ENCODE measurements at places on chromosomes 11 and 22.

DNA sequence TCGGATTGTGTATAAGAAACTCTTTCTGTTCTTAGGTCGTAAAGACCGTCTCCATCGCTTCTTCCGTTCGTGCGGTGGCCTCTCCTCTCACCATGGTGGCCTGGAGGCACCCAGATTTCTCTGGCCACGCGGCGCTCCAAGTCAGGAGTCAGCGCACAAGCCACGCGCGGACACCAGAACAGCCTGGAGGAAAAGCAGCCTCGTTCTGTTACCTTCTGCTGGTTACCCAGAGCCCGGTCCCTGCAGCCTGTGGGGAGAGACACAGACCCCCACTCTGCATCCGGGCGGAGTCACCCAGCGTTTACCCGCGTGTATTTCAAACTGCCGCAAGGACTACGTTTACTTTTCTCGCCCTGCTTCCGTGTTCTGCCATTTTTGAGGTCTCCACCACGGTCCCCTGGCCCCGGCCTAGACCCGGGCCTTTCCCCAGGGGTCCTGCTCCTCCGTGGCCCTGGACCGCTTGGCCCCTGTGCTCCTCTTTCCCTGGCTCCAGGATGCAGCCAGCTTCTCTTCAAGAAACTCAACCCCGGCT, 776.1 kb downstream of the BRD1 start:
- no peaks in the 10 kb centered on the region for H3K36me3 ChIP-seq
- H3K27ac ChIP-seq: no peak overlapping the region
- H3K4me1 ChIP-seq: no peaks in the 10 kb centered on the region
- peak overlapping the region; percentile 36 for H3K4me3 ChIP-seq

DNA sequence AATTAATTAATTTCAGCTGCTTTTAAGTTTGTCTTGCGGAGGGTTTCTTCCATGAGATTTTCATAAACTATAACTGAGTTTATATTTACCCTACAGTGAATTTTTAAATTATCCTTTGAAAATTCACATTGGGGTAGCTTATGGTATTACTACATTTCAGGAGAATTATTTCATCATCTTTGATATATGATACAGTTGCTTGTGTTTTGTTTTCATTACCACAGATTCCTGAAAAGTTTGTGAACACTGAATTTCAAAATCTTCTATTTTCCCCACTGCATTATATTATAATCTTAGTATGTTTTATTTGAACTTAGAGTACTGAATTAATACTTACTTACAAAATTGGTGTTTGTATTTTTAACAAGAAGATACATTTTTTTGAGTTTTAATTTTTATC, 24.4 kb downstream of the METTL15 start:
- DNase-seq: no peak
- no peak overlapping the region for H3K27ac ChIP-seq
- no peak overlapping the region for H3K4me3 ChIP-seq
- H3K27me3 ChIP-seq: no peaks in the 10 kb centered on the region
- H3K36me3 ChIP-seq: peaks cover 2% of the 10 kb centered on the region
- H3K4me1 ChIP-seq: no peaks in the 10 kb centered on the region

- no peak overlapping the region for H3K4me3 ChIP-seq
- H3K27ac ChIP-seq: no peak overlapping the region
- H3K36me3 ChIP-seq: no peaks in the 10 kb centered on the region
- no peak for DNase-seq
- peaks cover 26% of the 10 kb centered on the region for H3K27me3 ChIP-seq
These were observed 3.2 kb upstream of the RFPL2 start for GRCh38 chr22:32207971-32208480.

GRCh38 chr22:47533961-47534803, 771.7 kb downstream of the TBC1D22A start:
- no peak for DNase-seq
- H3K4me1 ChIP-seq: peaks cover 6% of the 10 kb centered on the region
- H3K36me3 ChIP-seq: no peaks in the 10 kb centered on the region
- H3K4me3 ChIP-seq: no peak overlapping the region
- H3K27me3 ChIP-seq: no peaks in the 10 kb centered on the region

- no peak overlapping the region for H3K4me3 ChIP-seq
- peaks cover 10% of the 10 kb centered on the region for H3K4me1 ChIP-seq
- no peak for DNase-seq
- peaks cover 62% of the 10 kb centered on the region for H3K36me3 ChIP-seq
- H3K27ac ChIP-seq: no peak overlapping the region
These were observed 4.4 kb downstream of the DERL3 start for GRCh38 chr22:23834406-23834792.

GRCh38 chr11:27361649-27362431, 1.2 kb downstream of the CCDC34 start:
- H3K36me3 ChIP-seq: no peaks in the 10 kb centered on the region
- peak overlapping the region; percentile 74 for H3K4me3 ChIP-seq
- no peak overlapping the region for H3K27ac ChIP-seq
- H3K4me1 ChIP-seq: peaks cover 7% of the 10 kb centered on the region
- no peak for DNase-seq

DNA sequence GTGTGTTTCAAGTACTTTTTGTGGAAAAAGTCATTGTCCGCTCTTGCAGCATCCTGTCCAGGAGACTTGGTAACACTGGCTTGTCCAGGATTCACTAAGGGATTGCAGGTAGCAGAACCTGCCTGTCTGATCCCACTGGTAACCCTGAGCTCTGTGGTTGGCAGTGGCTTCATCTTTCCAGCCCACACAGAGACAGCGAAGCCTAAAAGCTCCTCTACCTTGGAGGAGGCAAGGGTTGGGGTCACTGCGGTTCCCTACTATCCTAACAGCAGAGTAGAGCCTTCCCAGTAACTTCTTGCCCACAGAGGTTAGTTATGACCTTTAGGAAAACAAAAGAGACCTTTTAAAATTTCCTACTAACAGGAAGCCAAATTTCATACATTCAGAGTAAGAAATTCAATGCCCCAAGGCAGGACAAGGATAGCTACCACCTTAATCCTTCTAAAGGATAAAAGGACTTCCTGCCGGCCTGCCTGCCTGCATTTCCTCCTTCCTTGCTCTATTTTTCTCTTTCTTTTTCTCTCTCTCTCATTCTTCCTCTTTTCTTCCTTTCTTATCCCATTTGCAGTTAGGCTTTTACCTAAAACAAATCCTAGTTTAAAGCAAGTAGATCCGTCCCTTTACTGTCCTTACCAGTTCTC, 8.4 kb upstream of the RCN1 start:
- H3K4me1 ChIP-seq: no peaks in the 10 kb centered on the region
- DNase-seq: no peak
- H3K36me3 ChIP-seq: no peaks in the 10 kb centered on the region
- no peak overlapping the region for H3K4me3 ChIP-seq
- no peak overlapping the region for H3K27ac ChIP-seq

DNA sequence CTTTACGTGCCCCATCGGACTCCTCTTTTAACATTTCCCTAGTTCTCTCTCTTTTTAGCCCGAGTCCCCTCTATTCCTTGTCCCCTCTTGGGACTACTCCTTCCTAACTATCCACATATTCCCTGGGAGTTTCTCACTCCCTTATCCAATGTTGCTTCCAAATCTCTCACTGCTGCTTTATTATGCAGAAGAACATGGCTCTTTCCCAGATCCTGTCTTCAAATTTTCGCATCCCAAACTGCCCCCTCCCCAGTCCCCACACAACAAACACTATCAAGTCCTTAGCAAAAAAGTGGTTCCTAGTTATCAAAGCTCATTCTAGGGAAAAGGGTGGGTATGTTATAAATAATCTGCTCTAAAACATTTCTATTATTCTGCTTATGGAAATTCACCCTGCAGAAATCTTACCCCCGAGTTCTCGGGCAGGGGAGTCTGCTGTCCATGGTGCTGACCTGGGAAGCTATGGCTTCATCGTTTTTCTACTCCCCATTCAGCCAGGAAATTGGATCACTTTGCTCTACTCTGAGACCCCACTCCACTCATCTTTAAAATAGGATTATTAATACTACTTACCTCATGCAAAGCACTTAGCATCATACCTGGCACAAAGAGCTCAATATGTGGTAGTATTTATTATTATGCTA, 393.5 kb downstream of the BUD13 start:
- no peak overlapping the region for H3K27ac ChIP-seq
- DNase-seq: no peak
- H3K4me1 ChIP-seq: no peaks in the 10 kb centered on the region
- H3K36me3 ChIP-seq: no peaks in the 10 kb centered on the region
- H3K27me3 ChIP-seq: no peaks in the 10 kb centered on the region

- no peak overlapping the region for H3K4me3 ChIP-seq
- H3K36me3 ChIP-seq: no peaks in the 10 kb centered on the region
- no peaks in the 10 kb centered on the region for H3K27me3 ChIP-seq
- DNase-seq: peak; percentile 18
- H3K27ac ChIP-seq: peak overlapping the region; percentile 1
These were observed 39.7 kb downstream of the ADAMTS8 start for GRCh38 chr11:130388607-130389205.

DNA sequence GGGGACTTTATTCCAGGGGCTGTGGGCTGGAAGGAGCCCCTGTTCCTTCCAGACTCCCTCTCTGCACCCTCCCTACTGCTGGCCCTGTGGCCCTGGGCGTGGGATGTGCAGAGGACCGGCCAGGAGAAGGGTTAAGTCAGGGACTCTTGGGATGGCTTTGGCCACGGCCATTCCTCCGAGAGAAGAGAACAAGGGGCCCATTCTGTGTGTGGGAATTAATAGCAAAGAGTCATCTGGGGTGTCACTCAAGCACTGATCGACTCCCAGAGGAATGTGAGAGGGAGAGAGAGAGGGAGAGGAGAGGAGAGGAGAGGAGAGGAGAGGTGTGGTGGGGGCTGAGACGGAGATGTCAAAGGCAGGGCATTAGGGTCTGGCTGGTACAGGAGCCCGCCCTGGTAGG, 14.2 kb upstream of the SOX10 start:
- no peaks in the 10 kb centered on the region for H3K27me3 ChIP-seq
- no peak overlapping the region for H3K27ac ChIP-seq
- no peaks in the 10 kb centered on the region for H3K4me1 ChIP-seq

DNA sequence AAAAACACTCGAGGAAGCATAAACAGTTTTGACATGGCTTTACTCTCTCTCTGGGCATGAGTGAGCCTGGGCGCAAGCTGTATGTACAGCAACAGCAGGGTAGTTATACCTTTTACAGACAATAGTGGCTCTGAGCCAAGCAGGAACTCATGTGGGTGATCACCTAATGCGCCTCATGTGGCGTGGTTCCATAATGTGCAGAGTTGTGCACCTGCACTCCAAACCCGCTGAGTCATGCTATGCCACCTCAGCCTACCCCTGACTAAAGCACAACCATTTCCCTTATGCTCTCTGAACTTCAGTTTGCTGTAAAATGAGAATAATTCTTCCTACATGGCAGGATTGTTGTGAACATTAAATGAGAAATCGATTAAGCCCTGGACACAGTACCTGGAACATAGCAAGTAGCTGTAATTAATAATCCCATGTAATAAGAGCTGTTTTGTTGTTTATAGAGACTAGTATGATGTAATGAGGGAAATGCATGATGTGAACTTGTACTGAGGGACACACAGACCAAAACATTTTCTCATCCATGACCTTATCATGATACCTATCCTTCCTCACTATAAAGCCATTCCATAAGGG, 71.6 kb downstream of the CCDC34 start:
- no peaks in the 10 kb centered on the region for H3K4me1 ChIP-seq
- no peak overlapping the region for H3K4me3 ChIP-seq
- DNase-seq: no peak

- DNase-seq: no peak
- H3K4me1 ChIP-seq: no peaks in the 10 kb centered on the region
- H3K27me3 ChIP-seq: no peaks in the 10 kb centered on the region
- no peak overlapping the region for H3K27ac ChIP-seq
- peaks cover 18% of the 10 kb centered on the region for H3K36me3 ChIP-seq
- H3K4me3 ChIP-seq: no peak overlapping the region
These were observed 14.0 kb downstream of the SERPINH1 start for GRCh38 chr11:75576017-75576416.

GRCh38 chr11:104979839-104980238, 11.5 kb upstream of the CASP4 start:
- H3K4me3 ChIP-seq: no peak overlapping the region
- no peaks in the 10 kb centered on the region for H3K36me3 ChIP-seq
- DNase-seq: no peak
- no peaks in the 10 kb centered on the region for H3K4me1 ChIP-seq
- H3K27ac ChIP-seq: no peak overlapping the region
- no peaks in the 10 kb centered on the region for H3K27me3 ChIP-seq

GRCh38 chr11:75306529-75306928, 44.9 kb downstream of the ARRB1 start:
- DNase-seq: no peak
- no peaks in the 10 kb centered on the region for H3K27me3 ChIP-seq
- no peak overlapping the region for H3K4me3 ChIP-seq
- no peaks in the 10 kb centered on the region for H3K4me1 ChIP-seq

DNA sequence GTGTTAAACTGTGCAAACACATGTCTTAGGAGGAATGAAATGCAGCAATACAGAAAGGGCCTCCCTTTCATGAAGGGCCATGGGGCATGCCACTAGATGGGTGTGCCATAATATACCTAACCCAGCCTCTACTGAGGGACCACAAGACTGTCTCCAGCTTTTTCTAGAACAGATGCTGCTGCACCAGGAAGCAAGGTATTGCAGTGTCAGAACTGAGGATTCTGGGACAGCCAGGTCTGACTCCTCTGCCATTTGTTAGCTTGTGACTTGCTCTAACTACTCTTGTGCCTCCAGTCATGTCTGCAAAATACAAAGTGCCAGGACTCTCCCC, 53.2 kb downstream of the HIRA start:
- peaks cover 58% of the 10 kb centered on the region for H3K36me3 ChIP-seq
- no peak overlapping the region for H3K27ac ChIP-seq
- H3K27me3 ChIP-seq: no peaks in the 10 kb centered on the region
- no peaks in the 10 kb centered on the region for H3K4me1 ChIP-seq
- no peak overlapping the region for H3K4me3 ChIP-seq

- no peak overlapping the region for H3K27ac ChIP-seq
- no peaks in the 10 kb centered on the region for H3K27me3 ChIP-seq
These were observed 1508.2 kb downstream of the BRD1 start for GRCh38 chr22:48319321-48320047.

DNA sequence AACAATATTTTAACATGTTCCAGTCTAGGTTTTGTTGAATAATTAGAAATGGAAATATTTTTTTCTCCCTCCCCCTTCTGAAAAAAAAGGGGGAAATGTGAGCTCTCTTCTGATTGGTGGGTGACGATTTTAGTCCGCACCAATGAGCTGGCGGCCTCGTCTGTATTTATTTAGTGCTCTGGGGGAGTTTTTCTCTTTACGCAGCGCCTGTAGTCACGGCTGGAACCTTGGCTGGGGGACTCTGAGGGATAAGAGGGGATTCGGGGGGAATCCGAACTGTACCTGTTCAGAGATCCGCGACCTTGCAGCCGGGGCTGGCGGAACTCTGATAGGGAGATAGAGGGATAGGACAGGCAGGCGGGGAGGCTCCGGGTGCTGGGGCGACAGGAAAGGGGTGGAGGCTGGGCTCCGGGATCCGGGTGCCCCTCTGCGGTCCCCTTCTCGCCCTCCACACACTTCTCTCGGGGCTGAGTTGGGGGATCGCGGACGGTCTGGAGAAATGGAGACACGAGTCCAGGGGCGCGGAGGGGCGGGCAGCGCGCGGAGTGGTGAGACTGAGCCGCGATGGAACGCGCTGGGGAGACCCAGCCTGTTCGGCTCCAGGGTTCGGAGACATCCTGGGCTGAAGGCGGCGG, 99.7 kb upstream of the HSD17B12 start:
- DNase-seq: no peak
- peaks cover 77% of the 10 kb centered on the region for H3K27me3 ChIP-seq
- no peak overlapping the region for H3K27ac ChIP-seq
- no peak overlapping the region for H3K4me3 ChIP-seq
- no peaks in the 10 kb centered on the region for H3K36me3 ChIP-seq
